IPS DF 19.7 (cell line): ENCODE measurements at places on chromosomes 4 and X.

GRCh38 chrX:37759878-37760418 is 19.9 kb upstream of the CYBB start:
- DNase-seq = no peak

DNA sequence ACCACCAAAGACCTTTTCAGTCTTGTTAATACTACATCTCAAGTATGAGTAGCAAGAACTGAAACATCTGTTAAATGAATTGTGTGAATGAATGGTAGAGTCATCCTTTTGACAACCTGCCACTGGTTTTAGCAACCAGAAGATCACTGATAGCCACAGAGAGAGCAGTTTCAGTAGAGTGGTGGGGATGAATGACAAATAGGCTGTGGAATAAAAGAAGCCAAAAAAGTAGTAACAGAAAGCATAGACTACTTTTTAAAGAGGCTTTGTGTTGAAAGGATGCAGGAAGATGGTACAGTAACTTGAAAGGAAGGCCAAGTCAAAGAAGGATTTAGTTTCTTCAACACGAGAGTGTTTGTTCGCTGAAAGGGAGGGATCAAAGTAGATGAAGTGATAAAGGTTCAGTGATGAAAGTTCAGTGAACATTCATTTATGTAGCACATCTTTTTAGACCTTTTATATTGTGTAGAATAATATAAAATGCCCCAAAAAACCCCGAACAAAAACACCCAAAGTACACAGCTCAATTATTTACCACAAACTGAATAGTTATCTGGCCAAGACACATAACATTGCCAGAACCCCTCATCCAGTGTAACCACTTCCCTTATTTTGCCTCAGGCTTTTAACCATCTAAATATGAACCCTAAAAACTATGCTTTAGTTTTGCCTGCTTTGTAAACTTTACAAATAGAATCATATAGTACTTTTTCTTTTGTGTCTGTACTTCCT is 40.1 kb upstream of the EIF1AX start:
- no peak for DNase-seq

DNA sequence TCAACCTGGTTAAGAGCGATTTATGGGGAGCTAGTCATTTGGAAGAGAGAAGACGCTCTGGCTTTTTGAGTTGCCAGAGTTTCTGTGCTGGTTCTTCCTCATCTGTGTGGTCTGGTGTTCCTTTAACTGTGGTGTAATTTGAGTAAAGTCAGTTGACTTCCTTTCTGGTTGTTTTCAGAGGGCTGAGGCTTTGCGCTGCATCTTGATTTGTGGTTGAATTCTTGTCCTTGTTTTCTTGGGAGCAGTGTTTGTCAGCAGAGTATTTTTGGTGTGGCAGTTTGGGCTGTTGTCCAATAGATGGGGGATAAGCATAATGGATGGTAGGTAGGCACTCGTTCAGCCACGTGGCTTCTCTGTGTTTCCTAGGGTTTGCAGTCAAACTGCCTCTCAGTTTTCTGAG is 2143.2 kb upstream of the TENM3 start:
- no peak for DNase-seq

GRCh38 chr4:153407906-153408305 is 58.3 kb upstream of the TMEM131L start:
- no peak for DNase-seq

DNA sequence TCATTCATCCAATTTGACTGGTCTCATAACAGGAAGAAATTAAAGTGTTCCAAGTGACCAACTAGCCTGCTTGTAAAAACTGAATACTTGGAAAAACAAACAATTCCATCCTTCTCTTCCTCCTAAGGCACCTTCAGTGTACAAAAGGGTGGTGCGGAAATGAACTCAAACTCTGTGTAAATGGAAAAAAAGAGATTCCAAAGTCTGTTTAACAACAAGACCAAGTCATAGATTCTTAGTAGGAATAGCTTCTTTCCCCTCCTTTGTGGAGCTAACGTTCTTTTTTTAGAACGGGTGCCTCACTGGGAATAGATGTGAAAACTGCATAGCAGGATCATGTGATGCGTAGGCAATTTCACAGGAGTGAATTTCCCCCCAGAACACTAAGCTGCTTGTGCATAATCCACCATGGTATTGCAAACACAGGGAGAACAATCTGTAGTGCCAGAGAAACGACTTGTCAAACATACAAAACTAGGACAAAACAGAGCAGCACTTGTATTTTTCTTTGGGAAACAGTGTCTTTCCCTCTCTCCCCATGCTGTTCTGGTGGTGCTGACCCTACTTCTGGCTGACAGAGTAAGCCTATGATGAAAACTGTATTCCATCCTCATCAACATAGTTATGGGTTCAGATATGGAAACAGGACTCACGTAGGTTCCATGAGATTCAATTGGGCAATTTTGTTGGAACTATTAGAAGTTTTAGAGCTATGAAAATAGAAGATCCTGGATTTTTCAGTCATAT is 13.2 kb upstream of the SOD3 start:
- DNase-seq = no peak

GRCh38 chr4:177461606-177462005 is 19.4 kb upstream of the AGA start:
- DNase-seq = no peak

- no peak for DNase-seq
Measured at GRCh38 chr4:18645351-18645750, 623.8 kb upstream of the LCORL start.

- DNase-seq = no peak
Measured at GRCh38 chr4:73068491-73069337, 802 bp downstream of the COX18 start.

DNA sequence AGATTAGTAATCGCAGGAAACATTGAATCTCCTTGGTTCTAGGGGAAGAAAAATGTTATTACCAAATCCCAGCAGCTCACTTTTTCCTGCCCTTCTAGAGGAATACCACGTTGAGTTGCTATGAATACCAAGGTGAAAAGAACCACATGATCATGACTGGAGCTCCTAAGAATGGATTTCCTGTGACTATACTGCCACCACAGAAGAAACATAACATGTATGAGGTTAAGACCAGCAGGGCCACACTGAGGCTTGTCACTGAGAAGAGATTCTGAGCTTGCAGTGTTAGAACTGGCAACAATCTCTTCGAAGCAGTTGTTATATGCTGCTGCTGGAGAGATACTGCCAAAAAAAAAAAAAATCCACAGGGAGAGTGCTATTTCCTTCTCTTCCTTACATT is 1235.3 kb downstream of the FSTL5 start:
- DNase-seq = no peak

DNA sequence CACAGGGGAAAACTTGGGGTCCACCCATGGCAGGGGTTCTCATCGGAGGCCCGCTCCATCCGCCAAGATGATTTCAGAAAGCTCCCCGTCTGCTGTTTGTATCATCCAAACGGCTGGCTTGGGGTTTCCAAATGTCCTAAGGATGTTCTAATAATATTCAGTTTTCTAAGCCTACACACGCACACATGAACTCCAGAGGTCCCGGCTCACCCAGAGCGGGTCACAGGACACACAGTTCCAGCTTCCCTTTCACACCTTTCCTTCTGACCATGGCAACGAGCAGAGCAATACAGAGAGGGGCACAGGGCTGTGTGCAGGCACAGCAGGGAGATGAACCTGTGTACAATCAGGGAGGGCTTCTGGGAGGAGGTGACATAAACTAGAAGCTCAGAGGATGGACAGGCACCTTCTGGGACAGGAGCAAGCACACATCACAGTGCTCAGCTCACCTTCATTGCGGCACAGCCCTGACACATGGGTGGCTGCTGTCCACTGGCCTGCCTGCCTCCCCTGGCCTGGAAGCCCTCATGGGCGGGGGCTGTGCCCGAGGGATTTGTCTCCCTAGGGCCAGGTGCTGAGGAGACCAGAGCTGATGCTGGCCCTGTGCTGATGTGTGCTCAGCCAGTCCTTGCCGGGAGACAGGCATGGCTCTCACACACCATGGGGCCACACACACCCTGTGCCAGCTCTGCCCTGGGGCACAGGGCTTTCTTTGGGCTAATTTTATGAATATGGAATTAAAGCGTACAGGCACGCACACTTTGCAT is 44.8 kb downstream of the ABLIM2 start:
- no peak for DNase-seq

- DNase-seq = no peak
Measured at GRCh38 chr4:118773429-118773792, 62.5 kb downstream of the SEC24D start.

DNA sequence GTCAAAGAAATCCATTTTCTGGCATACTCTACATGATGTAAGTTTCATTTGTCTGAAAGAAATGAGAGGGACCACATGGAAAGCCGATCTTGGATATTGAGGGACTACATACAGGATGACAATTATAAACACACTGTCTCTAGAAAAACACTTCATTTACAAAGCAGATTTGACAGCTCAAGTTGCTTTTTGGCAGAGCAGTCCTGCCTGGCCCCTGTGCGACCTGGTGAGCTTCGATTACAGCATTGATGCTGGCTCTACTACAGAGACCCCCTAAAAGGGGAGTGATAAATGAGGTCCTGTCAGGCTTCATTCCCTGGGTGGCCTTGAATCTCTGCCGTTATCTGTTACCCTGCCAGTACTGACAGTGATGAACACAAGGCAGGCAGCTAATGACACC is 215.2 kb upstream of the NOCT start:
- no peak for DNase-seq

GRCh38 chr4:87926554-87927098 is 48.9 kb upstream of the SPP1 start:
- DNase-seq = no peak

- no peak for DNase-seq
Measured at GRCh38 chr4:123628288-123628687, 231.7 kb downstream of the SPRY1 start.

- DNase-seq = no peak
Measured at GRCh38 chr4:26015133-26015651, 101.2 kb downstream of the SMIM20 start.

- DNase-seq = no peak
Measured at GRCh38 chr4:150999086-150999485, 16.0 kb downstream of the LRBA start.

- DNase-seq = no peak
Measured at GRCh38 chrX:12989461-12989860, 14.6 kb downstream of the TMSB4X start.

- no peak for DNase-seq
Measured at GRCh38 chr4:182257503-182257902, 14.3 kb downstream of the TENM3 start.

- no peak for DNase-seq
Measured at GRCh38 chrX:17984415-17984814, 123.3 kb upstream of the RAI2 start.

GRCh38 chr4:185318679-185319078 is 77.0 kb downstream of the LRP2BP start:
- peak; percentile 81 for DNase-seq

- no peak for DNase-seq
Measured at GRCh38 chr4:98203332-98204235, 57.6 kb upstream of the RAP1GDS1 start.

DNA sequence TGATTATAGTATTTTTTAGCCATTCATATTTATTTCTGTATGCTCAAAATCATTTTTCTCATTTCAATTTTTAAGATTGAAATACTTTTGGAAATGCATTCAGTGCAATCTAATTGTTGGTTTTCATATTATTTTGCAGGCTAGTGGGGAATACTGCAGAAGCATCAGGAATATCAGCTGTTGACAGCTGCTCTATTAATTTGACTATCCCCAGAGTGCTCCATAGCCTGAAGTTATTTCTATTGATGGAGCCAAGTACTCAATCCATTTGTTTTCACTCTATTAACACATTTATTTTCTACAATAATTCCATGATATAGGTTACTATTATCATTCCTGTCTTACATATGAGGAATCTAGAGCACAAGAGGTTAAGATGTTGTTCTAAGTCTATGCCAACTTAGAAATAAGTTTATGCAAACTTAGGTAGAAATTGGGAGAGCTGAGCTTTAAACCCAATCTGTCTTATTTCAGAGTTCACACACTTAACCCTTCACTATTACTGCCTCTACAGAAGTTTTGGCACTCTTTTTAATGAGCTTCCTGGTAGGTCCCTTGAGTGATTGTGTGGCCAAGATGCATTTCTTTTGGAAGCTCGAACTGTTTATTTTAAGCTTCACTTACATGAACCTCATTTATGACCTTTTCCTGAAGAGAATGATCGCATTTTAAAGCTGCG is 65.6 kb upstream of the PCDH18 start:
- DNase-seq = no peak

DNA sequence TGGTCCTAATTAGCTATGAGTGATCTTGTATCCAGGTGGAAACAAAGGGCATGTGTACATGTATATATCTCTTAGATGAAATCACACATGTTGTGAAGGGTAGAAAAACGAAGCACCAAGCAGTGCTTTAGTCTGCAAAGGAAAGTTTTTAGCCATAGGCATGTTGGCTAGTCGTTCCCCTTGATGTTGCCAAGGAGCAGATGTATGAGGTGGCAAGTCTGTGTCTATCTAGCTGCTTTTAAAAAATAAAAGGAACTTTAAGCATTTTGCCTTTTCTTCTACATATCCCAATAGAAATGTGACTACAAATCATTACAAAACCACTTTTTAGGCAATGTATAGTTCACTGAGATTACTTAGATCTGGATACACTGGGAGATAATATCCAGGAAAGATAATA is 63.1 kb downstream of the NSUN7 start:
- no peak for DNase-seq

DNA sequence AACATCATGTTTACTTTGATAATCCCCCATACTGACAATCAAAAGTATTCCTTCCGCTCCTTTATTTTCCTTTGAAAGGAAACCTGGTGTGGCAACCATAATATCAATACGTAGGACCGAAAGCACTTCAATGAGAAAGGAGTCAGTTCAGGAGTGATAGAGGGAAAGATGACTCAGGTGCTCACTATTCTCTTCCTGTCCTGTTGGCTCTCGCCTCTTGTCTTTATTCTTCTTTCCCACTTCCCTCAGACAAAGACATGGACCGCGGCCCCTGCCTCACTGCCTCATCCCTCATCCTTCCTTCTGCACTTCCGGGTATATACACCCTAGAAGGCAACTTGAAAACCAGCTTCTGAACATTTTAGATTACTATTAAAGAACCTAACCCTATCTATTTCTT is 49.8 kb upstream of the TNIP3 start:
- DNase-seq = no peak

DNA sequence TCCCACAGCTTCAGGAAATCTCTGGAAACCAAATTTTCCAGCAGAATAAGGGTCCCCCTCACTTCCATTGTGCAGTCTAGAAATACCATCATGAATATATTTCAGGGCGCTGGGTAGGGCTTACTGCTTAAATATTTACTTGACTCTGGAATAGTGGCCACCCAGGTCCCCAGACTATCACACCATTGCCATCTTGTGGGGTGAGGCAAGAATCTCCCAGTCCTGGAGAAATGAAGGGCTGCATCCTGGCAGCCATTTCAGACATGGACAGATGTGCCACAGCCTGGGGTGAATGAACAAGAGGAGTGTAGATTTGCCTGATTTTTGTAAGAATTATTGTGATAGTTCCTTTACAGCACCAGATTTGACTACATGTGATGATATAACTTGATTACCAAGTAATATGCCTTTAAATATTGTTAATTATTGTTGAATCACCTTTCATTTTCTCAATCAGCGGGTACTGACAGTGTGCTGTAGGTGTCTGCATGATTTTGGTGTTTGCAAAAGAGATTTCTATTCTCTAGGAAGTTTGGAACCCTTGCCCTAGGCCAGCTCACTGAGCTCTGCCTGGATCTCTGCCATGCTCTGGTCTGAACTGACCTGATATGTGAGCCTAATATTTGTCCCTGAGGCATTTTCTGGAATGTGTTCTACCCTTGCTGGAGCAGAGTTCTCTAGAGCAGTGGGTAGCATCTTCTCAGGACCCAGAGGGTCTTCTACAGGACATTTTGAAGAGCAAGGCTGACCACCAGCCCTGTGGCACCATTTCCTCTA is 183.4 kb downstream of the KIT start:
- no peak for DNase-seq
